Heart right ventricle (tissue), 16 donors: ENCODE measurements at places on chromosomes 11 and 22. TPM values are rescaled to one million over a fixed set of nuclear protein-coding genes. Genes with fewer than 3 reads are reported as not detected.

SCT gene
- 1.0 TPM for total RNA-seq

- no peaks in the 10 kb centered on the region for H3K36me3 ChIP-seq
- H3K27me3 ChIP-seq, result no peaks in the 10 kb centered on the region
- no peak for DNase-seq
- H3K27ac ChIP-seq, result no peak overlapping the region
- no peak overlapping the region for H3K4me3 ChIP-seq
Measured at GRCh38 chr11:131889760-131890581, 519.6 kb downstream of the NTM start.

- H3K36me3 ChIP-seq, result no peaks in the 10 kb centered on the region
- peaks cover 3% of the 10 kb centered on the region for H3K4me1 ChIP-seq
- H3K4me3 ChIP-seq, result no peak overlapping the region
- no peak for DNase-seq
- no peaks in the 10 kb centered on the region for H3K27me3 ChIP-seq
Measured at GRCh38 chr11:87173185-87174039, 135.7 kb downstream of the TMEM135 start.

- H3K4me1 ChIP-seq, result peaks cover 100% of the 10 kb centered on the region
- H3K36me3 ChIP-seq, result peaks cover 49% of the 10 kb centered on the region
- peak overlapping the region; percentile 86 for H3K27ac ChIP-seq
- no peaks in the 10 kb centered on the region for H3K27me3 ChIP-seq
- peak; percentile 66 for DNase-seq
Measured at GRCh38 chr22:46111645-46112306, 38.5 kb upstream of the PPARA start.

DNA sequence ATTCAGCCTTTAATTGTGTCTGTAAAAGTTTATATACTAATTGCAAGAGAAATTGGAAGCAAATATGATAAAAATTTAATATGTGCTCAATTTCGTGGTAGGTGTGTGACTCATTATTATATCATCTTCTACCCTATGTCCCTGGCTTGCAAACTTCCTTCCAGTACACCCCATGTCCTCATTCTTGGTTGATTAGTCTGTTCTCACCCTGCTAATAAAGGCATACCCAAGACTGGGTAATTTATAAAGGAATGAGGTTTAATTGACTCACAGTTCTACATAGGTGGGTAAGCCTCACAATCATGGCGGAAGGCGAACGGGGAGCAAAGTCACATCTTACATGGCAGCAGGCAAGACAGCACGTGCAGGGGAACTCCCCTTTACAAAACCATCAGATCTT lies 11.9 kb downstream of the MRGPRX3 start:
- peaks cover 18% of the 10 kb centered on the region for H3K27me3 ChIP-seq
- no peak overlapping the region for H3K4me3 ChIP-seq
- no peaks in the 10 kb centered on the region for H3K4me1 ChIP-seq
- H3K36me3 ChIP-seq, result no peaks in the 10 kb centered on the region

DNA sequence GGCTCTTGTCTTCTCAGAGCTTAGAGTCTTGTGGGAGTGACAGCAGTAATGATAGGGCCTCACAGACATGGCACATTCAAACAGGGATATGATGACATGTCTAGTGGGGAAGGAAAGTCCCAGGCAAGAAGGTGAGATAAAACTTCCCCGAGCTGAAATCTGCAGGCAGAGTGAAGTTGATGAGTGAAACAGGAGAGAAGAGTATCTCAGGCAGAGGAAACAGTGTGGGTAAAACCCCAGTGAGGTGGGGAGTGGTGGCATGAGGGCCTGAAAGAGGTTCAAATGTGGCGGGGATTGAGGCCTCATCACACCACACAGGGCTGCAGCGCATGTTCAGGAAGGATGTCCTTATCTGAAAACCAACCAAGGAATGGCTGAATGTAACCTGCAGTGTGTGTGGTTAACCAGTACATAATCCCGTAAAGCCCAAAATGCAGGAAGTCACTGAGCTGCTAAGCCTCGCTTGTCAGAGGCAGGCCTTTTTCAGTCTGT lies 153.8 kb upstream of the E2F8 start:
- H3K36me3 ChIP-seq, result no peaks in the 10 kb centered on the region
- no peaks in the 10 kb centered on the region for H3K4me1 ChIP-seq
- H3K4me3 ChIP-seq, result no peak overlapping the region
- H3K27ac ChIP-seq, result no peak overlapping the region
- H3K27me3 ChIP-seq, result no peaks in the 10 kb centered on the region
- no peak for DNase-seq

- H3K4me1 ChIP-seq, result peaks cover 15% of the 10 kb centered on the region
- DNase-seq, result peak; percentile 65
- H3K4me3 ChIP-seq, result no peak overlapping the region
- H3K27me3 ChIP-seq, result no peaks in the 10 kb centered on the region
- H3K36me3 ChIP-seq, result no peaks in the 10 kb centered on the region
Measured at GRCh38 chr22:32644252-32645100, 157.0 kb upstream of the TIMP3 start.
